ENCODE measurements at places on chromosomes 1 and 21. TPM values are rescaled to one million over a fixed set of nuclear protein-coding genes. Genes with fewer than 3 reads are reported as not detected.
A peak's percentile ranks its signal among the peaks of the same experiment; 100 is the strongest.

DNA sequence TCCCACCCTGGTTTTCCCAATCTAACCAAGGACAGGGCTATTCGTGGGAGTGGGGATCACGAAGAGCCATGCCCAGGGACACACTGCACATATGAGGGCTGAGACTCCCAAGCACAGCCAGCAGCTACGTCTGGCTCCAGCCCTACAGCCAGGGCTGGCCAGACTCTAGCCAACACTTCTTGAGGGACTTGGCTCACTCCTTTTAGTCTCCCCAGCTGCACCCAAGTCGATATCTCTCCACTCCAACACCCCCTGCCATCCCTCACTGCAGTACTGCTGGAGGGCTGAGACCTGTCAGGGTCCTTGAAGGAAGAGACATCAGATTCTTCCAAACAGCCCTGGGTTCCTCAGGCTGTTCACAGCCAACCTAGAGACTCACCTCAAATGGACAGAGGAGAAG lies 62.6 kb downstream of the CD46 start:
- no peak for DNase-seq

DNA sequence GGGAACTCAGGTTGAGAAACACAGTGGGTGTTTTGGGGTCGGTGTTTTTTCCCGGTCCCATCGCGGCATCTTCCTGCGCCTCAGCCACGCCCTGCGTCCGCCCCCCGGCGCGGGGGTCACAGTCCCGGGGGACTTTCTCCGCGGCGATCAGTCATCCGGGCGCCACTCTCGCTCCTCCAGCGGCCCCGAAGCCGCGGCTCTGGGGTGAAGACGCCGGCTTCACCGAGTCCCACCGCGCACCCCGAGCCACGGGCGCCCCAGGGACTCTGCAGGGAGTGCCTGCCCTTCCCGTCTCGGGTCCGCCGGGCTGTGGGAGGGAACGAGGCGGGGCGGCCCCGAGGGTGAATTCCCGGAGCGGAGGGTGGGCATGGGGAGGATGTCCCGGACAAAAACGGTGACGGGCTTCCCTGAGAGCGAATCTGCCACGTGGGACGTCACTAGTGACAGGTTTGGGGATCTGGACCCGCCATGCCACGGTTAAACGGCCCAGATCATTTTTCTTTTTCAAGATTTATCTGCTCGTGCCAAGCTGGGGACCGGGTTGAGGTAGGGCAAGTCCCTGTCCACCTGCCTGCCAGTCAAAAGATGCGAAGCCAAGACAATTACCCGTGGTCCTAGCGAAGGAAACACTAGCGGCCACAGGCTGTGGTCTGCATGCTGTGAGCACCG lies 717 bp upstream of the BATF3 start:
- peak; percentile 47 for DNase-seq

DNA sequence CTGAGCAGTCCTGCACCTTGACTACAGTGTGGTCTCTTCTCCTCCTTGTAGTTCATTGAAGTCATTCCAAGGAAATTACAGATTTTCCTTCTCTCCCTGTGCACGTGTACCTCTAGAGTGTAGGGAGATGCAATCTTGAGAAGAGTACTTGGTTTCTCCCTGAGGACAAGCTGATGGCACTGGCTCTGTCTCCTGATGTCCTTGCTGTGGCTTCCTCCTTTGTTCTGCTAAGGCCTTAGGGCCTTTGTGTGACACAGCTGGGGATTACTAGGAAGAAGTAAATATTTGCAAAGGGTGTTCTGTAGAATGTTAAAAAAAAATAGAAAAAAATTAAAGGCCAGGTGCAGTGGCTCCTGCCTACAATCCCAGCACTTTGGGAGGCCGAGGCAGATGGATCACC lies 66.2 kb upstream of the APOBEC4 start:
- no peak for DNase-seq

- DNase-seq, result no peak
Observed at GRCh38 chr1:2192031-2192995, 2.3 kb downstream of the FAAP20 start.

GRCh38 chr1:12358499-12358898 lies 128.7 kb downstream of the VPS13D start:
- DNase-seq, result no peak

- no peak for DNase-seq
Observed at GRCh38 chr21:41683815-41684214, 83.0 kb downstream of the RIPK4 start.

- no peak for DNase-seq
Observed at GRCh38 chr1:66239834-66240233, 294.1 kb upstream of the SGIP1 start.

DNA sequence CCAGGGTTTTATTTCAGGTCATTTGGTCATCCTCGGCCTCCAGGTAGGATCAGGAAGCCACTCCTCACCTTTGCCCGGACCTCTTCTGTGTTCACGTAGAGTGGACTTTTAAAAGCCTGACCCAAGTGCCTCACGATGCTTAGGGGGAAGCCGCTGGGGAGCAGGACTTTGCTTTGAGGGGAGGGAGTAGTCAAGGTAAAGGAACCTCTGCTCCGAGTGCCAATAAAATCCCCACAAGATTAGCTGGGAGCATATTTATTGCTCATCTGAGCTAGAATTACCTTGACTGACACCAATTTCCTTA lies 603 bp upstream of the DHRS3 start:
- no peak for DNase-seq

- DNase-seq, result no peak
Observed at GRCh38 chr21:44057960-44058651, 46.0 kb downstream of the TRAPPC10 start.

DNA sequence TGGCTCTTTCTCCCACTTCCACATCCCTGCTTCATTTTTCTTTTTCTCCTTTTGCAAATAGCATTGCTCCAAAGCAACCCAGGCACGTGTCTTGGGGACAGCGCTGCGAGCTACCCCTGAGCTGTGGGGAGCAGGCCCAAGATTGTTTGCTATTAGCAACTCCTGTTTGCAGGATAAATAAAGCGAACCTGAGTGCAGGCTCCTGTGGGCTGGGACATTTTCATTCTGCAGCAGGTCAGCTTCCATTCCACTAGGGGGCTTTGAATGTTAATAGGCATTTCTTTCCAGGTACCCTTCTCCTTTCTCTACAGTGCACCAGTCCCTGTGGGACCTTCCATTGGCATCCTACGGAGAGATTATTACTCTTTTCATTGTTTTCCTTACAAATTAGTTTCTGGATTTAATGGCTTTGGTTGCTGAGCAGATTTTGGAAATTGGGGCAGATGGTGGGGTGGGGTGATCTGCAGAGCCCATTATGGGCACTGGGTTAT lies 54.0 kb downstream of the OLFML3 start:
- no peak for DNase-seq

GRCh38 chr1:25867210-25867991 lies 8.1 kb downstream of the PAQR7 start:
- no peak for DNase-seq

GRCh38 chr1:14143777-14144176 lies 443.8 kb downstream of the PRDM2 start:
- DNase-seq, result no peak

DNA sequence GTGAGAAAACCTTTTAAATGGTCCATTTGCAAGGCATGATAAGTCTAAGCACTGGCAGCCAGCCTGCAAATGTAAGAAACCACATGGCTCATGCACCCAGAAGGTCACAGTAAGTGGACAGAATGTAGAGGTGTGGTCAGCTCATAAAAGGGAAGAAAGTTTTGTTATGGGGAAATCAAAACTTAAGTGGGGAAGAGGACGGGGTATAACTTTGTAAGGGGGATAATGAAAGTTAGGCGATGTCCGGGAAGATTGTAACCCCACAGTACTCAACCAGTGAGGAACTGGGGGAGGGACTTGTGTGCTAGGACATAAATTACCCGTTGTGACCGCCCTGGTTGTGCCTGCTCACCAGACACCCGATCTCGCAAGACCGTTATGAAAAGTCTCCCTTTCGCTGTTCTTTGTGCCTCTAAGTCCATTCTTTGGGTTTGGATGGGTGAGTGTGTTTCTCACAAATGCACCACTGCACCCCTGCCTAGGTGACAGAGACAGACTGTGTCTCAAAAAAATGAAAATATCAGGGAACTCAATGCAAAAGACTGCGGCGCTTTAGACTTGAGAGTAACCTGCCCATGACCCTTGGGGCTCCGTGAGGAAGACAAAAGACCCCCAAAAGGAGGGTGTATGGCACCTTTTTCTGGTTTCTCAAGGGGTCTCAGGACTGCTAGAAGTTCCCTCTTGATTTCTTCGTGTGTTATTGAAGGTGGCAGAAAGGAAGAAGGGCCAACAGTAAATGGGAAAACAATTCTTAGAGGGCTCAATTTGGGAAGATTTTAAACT lies 28.6 kb upstream of the ZNF496 start:
- DNase-seq, result no peak

GRCh38 chr1:178354816-178355215 lies 141.9 kb downstream of the CLEC20A start:
- no peak for DNase-seq

DNA sequence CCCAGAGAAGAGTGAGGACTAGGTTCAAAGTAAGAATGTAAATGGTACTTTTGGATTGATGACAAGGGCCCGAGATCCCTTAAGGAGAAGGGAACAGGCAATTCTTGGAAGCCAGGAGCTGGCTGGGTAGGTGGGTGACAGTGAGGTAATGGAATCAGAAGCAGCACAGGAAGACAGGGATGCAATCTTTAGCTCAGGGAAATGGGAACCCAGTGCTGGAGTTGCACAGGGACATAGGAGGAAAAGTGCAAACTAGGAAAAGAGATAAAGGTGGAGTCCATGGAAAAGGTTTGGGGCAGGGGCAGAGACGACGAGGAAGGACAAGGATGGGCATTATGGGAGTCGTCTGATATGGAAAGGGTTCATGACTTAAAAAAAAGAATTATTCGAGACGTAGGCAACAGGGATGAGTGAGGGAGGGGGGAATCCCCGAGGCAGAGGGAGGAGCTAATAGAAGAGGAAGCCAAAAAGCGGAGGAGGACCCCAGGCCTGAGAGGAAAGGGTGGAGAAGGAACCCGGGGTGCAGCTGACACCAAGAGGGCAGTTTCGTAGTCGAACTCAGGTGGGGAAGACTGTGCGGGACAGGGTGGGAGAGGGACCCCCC lies 495 bp downstream of the PI4KB start:
- DNase-seq, result peak; percentile 66

DNA sequence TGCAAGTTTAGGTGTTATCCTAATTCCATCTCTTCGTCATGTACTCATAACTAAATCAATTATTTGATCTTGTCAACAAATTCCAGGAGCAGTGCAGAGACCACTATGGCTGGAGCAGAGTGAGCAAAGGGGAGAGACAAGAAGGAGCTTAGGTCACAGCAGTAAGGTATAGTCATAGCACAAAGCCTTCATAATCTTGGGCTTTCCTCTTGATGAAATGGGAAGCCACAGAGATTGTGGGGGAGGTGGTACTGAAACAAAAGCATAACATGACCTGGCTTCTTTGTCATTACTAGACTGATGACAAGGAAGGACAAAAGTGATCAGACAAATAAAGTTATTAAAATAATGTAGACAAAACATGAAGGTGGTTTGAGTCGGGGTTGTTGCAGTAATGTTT lies 60.1 kb upstream of the PTGS2 start:
- DNase-seq, result no peak

- DNase-seq, result no peak
Observed at GRCh38 chr1:162046921-162047320, 22.6 kb upstream of the NOS1AP start.

DNA sequence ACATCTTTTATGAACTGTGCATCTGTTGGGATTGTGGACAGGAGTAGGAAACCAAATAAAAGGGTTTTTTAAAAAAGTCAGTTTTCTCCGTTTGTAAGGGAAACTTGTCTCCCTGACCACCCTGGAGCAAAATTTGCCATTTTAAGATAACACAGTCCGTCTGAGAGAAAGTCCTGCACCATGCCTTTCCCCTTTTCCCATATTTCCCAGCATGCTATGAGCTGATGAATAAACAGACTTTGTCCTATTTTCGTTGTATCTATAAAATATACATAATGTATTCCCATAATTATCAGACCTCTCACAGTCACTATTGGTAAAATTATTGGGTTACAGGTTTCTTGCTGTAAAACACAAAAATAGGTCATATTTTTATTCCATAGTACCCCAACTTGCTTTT lies 1.7 kb upstream of the AKT3 start:
- no peak for DNase-seq

- no peak for DNase-seq
Observed at GRCh38 chr21:25845729-25846256, 111.0 kb downstream of the GABPA start.

GRCh38 chr1:21143752-21144151 lies 32.9 kb downstream of the EIF4G3 start:
- DNase-seq, result no peak

- DNase-seq, result no peak
Observed at GRCh38 chr21:28794371-28794851, 198.3 kb downstream of the LTN1 start.

- DNase-seq, result peak; percentile 82
Observed at GRCh38 chr1:33161061-33161681, 20.7 kb downstream of the TRIM62 start.

GRCh38 chr21:44728716-44729115 lies 17.3 kb upstream of the TSPEAR start:
- DNase-seq, result no peak

DNA sequence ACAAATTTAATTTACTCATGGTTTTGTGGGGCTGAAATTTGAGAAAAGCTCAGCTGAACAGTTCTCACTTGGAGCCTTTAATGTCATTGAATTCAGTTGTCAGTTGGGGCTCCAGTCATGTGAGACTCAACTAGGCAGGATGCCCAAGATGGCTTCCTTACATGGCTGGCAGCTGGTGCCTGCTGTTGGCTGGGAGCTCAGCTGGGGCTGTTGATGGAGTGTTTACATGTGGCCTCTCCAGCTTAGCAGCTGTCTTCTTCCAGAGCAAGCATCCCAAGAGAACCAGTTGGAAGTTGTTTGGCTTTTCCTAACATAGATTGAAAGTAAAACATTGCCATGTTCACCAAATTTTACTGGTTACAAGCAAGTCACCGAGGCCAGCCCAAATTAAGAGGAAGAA lies 81.8 kb upstream of the KCNA3 start:
- DNase-seq, result no peak

DNA sequence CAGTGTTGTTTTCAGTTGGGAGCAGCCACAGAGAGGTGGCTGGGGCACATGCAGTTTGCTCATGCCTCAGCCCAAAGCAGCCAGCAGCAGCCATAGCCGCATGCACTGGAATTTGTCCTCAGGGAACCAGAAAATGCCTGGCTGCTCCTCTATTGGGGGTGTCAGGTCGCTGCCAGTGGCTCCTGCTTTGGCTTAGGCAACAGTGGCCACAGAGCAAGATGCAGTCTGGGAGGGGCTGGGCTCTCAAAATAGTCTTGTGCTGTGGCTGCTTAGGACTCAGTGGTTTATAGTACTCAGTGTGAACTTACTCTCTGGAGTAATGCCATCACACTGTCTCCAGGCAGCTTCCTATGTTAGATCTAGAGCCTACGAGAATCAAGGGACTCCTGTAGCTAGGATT lies 25.0 kb downstream of the CD55 start:
- no peak for DNase-seq

Gene GNAT2
- total RNA-seq, result 0.16 TPM

Gene SERTAD4
- total RNA-seq, result 4.8 TPM

Gene CLDN17
- total RNA-seq, result not detected

Gene MMP23B
- total RNA-seq, result 0.79 TPM

Gene NTRK1
- not detected for total RNA-seq

Gene LHX4
- 4.6 TPM for total RNA-seq

Gene KRTAP10-1
- total RNA-seq, result not detected

Gene GCSAML
- not detected for total RNA-seq

Gene FALEC
- total RNA-seq, result not detected

Gene MAB21L3
- total RNA-seq, result not detected

Gene CFHR1
- not detected for total RNA-seq

Gene ST6GALNAC3
- total RNA-seq, result 5.1 TPM

Gene DEDD
- total RNA-seq, result 26.3 TPM

Gene LCE1C
- not detected for total RNA-seq

Gene FMN2
- 32.6 TPM for total RNA-seq

Gene AMY2A
- not detected for total RNA-seq

Gene FAM72D
- 1.4 TPM for total RNA-seq

Gene SELENON
- 12.7 TPM for total RNA-seq

Gene LCE2B
- total RNA-seq, result not detected

Gene CALML6
- not detected for total RNA-seq

Measured in SJSA1 (cell line).